AML-193 (cell line): ENCODE measurements at places on chromosomes 12 and 14.

GRCh38 chr14:52950410-52950897 lies 396 bp downstream of the FERMT2 start:
- no peak for DNase-seq

DNA sequence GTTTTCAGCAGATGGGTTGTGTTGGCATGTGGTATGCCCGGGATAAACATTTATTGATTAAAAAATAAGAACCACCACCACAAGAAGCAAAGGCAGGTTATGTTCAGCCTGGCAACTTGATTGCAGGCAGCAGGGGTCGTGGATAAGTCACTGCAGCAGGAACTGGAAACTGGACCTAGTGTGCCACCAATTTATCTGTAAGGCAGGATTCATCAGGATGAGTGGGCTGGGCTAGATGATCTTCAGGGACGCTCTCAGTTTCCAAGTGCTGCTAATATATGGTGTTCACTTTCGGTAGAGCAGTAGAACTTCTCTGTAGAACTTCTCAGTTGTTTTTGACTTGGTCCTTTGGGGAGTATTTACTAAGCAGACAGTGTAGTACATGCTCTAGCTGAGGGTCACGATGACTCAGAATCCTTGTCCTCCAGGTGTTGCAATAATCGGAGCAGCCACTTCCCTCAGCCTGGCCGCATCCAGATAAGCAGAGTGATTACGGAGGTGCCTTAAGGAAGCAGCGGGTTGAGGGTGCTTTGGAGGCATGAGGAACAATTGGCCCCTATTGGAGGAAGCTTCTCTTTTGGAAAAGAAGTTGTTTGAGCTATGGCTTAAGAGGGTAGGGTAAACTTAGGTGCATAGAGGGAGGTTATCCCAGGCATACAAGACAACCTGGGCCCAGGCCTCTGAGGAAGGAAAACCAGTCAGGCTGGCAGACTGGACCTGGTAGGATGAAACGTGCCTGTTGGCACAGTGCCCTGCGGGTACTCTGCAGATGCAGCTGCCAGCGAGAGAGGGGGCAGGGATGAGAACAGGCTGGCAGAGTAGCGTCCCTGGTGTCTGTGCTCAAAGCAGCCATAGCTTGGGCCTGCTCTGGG lies 104.0 kb downstream of the GPR135 start:
- DNase-seq: peak; percentile 91

- no peak for DNase-seq
These were observed 4.9 kb downstream of the HNRNPA1 start for GRCh38 chr12:54285150-54286041.

GRCh38 chr12:45294906-45295305 lies 79.0 kb downstream of the ANO6 start:
- DNase-seq: no peak

DNA sequence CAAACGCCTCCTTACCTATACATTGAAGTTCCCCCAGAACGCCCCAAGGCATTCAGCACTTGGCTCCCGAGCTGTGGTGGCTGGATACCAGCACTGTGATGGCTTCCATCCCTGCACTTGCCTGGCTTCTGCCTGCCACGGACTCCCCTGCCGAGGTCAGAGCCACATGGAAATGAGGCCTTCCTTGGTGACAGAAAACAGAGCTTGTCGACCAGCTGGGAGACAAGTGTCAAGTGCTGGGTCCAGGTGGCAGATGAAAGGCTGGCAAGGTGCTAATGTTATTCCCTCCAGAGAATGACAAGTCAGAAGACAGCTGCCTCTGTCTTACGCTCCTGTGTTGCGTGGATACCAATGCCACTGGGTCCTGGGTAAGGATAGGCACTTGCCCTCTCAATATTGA lies 26.2 kb upstream of the GNG2 start:
- no peak for DNase-seq

DNA sequence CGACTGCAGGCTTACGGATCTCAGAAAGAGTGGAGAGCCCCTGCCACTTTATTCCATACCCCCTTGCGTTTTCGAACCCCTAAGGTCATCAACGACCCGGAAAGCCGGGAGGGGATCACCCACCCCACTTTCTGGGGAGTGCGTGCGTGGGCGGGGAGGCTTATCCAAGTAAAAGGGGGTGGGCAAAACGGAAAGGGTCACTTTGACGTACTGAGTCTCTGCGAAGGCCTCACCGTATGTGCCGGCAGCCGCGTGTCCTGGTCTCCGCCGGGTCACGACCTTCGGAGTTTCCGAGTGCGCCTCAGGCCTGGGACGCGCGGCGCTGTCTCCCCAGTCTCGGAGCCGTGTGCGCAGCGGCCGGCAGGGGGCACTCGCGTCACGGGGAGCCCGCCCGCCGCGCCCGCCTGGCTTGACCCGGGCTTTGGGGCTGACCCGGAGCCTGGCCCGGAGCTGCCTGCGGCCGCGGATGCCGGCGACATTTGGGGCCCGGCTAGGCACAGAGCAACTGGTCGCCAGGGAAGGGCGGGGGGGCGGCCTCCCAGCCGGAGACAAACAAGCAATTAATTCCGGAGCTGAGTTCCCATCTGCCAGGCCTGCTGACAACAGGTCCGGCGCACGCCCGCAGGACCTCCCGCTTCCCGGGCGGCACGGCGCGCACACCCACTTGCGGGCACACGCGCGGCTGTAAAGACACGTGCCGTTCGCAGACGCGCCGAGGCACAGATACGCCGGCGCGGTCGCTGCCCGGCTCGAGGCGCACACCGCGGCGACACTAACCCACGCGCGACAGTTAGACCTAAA lies 890 bp upstream of the KIF26A start:
- peak; percentile 9 for DNase-seq

DNA sequence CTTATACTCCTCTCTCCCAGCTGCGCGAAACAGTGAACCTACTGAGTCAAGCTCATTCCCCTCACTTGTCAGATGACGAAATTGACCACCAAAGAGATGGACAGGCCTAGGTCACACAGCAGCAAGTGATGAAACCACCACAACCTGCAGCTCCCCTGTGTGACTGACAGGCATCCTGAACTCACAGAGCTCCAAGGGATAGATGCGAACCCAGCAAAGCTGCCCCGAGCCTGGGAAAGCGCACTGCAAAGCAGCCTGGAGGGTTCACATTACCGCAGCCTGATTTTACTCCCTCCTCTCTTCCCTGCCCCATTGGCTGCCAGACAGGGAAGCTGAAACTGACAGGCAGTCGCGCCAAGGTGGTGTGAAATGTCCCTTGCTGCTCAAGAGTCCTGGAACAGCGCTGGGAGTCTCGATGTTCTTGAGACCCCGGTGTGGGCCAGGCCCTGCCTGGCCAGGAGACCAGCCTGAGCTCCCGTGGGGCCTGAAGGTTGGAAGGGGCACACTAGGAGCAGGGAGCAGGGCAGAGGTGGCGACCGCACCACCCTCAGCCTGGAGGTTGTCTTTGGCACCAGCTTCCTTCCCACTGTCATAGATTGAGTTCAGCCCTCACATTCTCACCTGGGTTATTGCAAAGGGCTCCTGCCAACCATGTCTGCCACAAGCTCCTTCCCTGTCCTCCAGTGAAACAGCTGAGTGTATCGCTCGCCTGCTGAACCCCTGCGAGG lies 36.3 kb downstream of the SNRNP35 start:
- DNase-seq: no peak

GRCh38 chr12:108811411-108812180 lies 45.8 kb downstream of the SSH1 start:
- DNase-seq: no peak

GRCh38 chr12:96247563-96247962 lies 53.4 kb downstream of the ELK3 start:
- DNase-seq: no peak

- no peak for DNase-seq
These were observed 1.7 kb downstream of the TRHDE start for GRCh38 chr12:72273851-72274351.

GRCh38 chr12:108611884-108612415 lies 14.1 kb upstream of the TMEM119 start:
- DNase-seq: peak; percentile 29

DNA sequence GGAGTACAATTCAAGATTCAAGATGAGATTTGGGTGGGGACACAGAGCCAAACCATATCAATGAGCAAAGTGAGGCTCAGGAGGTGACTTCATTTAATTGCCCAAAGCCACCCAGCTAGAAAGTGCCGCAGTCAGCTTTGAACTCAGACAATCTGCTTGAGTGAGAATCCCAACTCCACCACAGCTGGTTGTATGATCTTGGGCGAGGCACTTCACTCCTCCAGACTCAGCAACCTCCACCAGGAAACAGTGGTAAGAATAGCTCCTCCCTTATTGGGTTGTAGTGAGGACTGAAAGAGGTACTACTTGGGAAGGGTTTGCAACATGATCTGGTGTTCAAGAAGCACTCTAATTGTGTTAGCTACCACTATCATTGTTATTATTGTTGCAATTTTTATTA lies 129.2 kb upstream of the RFLNA start:
- no peak for DNase-seq

- no peak for DNase-seq
These were observed 736 bp downstream of the C14orf39 start for GRCh38 chr14:60485057-60485597.

DNA sequence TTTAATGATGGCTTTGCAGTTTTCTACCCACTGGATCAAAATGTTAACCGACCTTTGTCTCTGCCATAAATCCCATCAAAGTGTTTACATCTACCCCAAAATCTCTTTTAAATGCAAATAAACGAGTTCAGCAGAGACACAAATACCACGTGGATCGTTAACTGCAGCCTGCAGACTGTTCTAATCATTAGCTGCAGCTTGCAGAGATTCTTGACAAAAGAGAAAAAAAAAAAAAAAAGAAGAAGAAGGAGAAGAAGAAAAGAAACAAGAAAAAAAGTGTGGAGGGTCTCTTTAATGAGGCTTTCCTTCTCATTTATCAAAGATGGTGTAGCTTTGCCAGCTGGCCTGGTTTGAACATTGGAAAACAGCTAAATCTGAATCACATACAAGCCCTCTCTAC lies 275.7 kb downstream of the NEDD1 start:
- DNase-seq: no peak

DNA sequence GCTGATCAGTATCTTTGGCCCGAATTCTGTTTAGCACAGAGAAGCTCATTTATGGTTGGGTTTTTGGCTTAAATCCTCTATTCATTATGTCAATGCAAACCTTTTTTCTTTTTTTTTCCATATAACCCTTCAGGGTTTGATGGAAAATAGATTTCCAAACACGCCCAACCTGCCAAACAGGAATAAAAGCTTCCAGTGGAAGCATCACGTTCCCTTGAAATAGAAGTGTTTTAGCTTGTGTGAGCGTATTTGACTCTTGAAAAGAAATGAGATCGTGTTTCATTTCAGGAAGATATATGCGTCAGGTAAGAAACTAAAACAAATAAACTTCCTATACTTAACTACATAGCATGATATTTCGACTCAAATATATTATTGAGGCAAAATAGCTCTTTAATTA lies at the start of gene PIK3C2G:
PIK3C2G (plus strand) TSS at position 246 of the 400 bp plus-strand sequence. CDS start 20,564 bp downstream, outside the sequence.
- no peak for DNase-seq

- DNase-seq: no peak
These were observed 236.3 kb downstream of the SLC25A21 start for GRCh38 chr14:36935976-36936678.

- no peak for DNase-seq
These were observed 207.0 kb downstream of the ADAMTS20 start for GRCh38 chr12:43345023-43345422.
